ENCODE measurements at places on chromosomes 3 and 15. TPM values are rescaled to one million over a fixed set of nuclear protein-coding genes. Genes with fewer than 3 reads are reported as not detected.

Gene C3orf49
- not detected for total RNA-seq

Gene TMEM40
- total RNA-seq = 21.4 TPM

Gene CHCHD4
- total RNA-seq = 28.1 TPM

Gene ANKRD34C
- not detected for total RNA-seq

Gene HTR3E
- not detected for total RNA-seq

Gene MAP3K13
- 24.3 TPM for total RNA-seq

Gene DPPA2
- not detected for total RNA-seq

Gene SLC15A2
- total RNA-seq = 0.96 TPM

Gene SMCO1
- total RNA-seq = not detected

Gene DISP2
- under 0.01 TPM for total RNA-seq

Gene C3orf70
- not detected for total RNA-seq

Gene TTC21A
- total RNA-seq = 2.7 TPM

Gene GOLGA6A
- not detected for total RNA-seq
